ENCODE measurements at places on chromosomes 6 and 20.

GRCh38 chr6:148831531-148831930 lies 84.7 kb downstream of the UST start:
- DNase-seq, result no peak

DNA sequence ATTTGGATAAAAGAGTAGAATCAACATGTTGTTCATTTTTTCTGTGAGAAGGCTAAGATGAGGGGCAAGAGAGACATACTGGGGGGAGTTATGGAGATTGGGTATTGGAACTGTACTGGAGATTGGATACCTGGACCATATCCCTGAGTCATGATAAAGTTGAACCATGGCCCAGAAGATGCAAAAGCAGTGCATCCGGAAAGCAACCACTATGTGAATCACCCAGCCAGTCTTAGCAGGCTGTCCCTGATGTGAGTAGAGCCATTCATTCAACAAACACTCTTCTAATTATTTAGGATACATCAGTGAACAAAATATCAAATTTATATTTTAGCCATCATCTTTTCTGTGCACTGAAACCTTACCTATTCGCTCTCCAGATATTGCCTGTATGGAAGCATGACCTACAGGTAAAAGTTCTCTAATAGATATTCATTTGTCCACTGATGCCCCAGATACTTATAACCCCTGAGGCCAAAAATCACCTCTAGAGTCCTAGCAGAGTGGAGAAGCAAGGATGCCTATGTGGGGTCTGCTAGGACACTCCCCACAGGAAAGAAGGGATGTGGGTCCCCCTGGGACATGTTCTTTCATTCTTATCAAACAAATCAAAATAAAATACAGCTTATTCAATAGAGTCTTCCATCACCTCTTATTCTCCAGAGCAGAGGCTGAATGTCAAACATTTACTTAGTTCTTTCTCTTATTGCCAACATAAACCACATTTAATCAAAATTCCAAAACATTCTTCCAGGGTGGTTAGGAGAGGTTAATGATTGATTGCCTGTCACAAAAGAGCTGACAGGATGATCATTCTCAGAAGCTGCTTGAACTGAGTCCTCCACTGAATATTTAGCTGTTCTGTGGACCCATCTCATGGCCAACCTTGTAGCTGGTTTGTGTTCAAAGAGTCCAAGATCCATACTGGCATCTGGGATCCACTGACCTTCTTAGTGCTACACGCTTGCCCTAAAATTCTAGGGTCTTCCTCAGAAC lies 37.0 kb upstream of the PKHD1 start:
- DNase-seq, result no peak

GRCh38 chr6:128256095-128256494 lies 264.3 kb downstream of the PTPRK start:
- no peak for DNase-seq

GRCh38 chr6:107713563-107713962 lies 110.5 kb downstream of the SCML4 start:
- no peak for DNase-seq

DNA sequence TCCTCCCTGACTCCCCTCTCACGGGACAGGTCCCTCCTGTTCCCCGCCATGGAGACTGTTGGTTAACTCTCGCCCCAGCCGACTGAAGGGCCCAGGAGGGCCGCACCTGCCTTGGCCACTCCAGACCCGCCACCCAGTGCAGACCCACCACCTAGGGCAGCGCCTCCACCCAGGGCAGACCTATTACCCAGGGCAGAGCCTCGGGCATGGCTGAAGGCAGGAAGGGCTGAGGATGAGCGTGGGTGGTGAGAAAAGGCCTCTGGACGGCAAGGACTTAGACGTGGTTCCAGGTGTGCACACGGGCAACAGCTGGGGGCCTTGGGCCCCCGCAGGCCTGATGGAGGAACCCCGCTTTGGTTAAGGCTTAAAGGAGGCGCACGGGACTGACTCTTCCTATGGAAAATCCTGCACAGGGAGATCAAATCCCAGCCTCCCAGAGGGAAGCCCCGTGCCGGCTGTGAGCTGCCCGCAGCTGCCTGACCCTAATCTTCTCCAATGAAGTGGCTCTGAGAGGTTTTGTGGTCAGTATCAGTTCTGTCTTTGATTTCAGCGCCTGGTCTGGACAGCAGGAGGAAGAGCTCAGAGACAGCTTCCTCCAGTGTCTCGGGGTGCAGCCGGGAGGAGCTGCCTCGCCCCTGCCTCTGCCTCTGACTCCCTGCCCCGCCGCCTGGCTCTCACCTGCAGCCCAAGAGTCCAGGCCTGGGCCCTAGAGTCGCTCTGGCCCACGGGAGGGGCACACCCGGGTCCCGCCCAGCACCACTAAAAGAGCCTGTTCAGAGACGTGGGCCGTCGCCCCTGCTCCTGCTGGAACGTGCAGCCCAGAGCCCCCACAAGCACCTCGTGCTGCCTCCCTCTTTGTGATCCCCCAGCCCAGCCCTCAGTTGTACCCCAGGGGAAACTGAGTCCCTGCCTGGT lies 12.1 kb upstream of the CHRNA4 start:
- no peak for DNase-seq

DNA sequence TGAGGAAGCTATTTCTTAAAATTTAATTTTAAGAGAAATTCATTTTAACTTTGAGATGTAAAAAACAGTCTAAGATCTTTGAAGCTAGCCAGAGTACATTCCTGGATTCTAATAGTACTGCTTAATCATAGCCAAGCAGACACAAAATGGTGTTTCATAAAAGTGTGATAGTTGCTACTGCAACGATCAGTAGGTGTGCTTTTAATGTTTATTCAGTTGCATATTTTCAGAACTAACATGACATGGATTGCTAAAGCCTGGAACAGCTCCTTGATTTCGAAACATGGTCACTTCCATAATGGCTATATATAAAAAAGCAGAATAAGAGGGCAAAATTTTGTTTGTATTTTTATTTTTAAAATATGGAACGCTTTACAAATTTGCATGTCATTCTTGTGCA lies 35.5 kb downstream of the SESN1 start:
- no peak for DNase-seq

GRCh38 chr6:151958332-151958731 lies 150.8 kb downstream of the ESR1 start:
- no peak for DNase-seq

DNA sequence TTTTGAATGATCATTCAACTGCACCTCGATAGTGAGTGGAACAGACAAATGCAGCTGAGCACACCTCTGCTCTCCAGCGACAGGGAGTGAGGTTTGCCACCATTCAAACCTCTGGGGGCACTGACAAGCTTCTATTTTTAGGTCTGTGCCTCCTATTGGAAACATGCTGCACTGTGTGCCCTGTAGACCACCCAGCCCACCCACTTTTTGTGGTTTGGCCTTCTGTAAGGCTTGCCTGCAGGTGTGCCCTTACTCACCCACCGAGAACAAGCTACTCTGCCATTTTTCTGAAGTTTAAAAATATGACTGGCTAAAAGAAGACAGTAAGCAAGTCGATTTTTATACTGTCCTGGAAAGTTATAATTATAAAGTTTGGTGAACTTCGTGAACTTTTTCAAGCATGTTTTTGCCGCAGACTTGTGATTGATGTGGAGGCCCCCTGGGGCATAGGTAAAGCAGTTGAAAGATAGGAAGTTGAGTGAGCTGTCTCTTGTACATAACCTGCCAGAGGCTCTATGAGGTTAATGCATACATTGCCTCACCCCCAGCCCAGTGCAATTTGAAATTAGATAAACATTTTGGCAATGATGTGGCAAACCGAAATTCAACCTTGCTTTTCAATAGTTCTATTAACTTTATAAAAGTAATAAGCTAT lies 53.8 kb downstream of the ADGRG6 start:
- DNase-seq, result no peak

DNA sequence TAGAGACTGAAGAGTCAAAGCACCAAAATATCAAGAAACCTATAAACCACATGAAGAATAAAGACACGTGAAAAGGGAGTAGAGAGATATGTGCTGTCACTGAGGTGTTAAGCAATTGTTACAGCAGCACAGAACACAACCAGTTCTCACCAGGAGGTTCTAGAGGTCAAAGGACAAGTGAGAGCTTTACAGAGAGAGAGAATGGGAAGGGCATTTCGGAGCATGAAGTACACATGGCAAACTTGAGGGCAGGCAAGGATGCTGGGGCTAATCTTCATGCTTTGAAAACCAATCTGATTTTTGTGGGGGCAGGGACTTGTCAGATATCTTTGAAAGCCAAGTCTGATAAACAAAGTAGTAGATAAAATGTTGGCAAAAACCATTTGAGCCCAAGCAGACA lies 142.3 kb upstream of the NRSN1 start:
- DNase-seq, result no peak

- no peak for DNase-seq
These were observed 131.8 kb downstream of the SCML4 start for GRCh38 chr6:107692351-107692750.

GRCh38 chr6:105504706-105505105 lies 101.8 kb upstream of the PREP start:
- DNase-seq, result no peak

GRCh38 chr20:23497536-23497935 lies 6.6 kb downstream of the CST8 start:
- no peak for DNase-seq

GRCh38 chr20:47713163-47713562 lies 72.1 kb downstream of the SULF2 start:
- DNase-seq, result no peak

DNA sequence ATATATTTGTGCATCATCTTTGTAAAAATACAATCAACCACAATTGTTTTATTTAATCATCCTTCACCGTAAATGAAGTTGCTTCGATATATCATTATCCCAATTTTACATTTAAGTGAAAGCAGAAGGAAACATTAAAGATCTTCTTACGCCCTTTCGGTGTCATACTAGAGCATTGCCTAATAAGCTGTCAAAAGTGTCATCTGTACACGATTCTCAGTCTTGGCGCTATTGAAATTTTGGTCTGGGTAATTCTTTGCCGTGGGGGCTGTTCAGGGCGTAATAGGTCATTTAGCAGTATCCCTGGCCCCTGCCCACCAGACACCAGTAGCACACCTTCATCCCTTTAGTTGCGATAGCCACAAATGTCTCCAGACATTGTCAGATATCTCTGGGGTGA lies 40.4 kb upstream of the TMEM170B start:
- DNase-seq, result no peak

DNA sequence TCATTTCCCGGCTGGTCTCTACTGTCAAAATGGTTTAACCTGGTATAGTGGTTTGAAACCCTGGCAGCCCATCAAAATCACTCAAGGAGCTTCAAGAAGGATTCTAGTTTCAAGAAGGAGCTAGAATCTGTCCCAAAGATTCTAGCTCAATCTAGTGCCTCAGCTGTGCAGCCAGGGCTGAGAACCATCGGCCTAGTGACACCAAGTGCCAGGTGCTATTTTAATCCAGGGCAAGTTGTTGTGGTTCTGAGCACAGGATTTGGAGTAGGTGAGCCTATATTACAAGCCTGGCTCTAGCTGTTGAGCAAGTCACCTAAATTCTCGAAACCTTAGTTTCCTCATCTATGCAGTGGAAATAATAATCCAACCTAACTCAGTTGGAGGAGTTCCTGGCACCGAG lies 3.7 kb downstream of the MOCS1 start:
- no peak for DNase-seq

DNA sequence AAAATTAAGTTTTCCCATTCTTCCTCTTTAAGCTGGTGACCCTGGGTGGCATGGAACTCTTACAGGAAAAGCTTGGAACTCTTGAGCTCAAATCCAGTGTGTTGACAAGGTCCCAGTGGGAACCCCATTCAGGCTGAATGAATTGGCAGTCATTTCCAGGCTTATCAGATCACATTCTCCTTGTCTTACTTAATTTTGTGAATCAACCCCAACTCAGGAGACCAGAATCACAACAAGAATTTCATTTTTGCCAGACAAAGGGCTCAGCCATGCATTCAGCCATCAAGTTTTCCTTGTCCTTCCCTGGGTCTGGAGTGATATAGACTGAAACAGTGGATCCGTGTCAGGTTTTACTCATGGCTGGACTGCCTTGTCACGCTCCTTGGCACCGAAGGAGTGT lies 92.1 kb upstream of the EEF1E1 start:
- no peak for DNase-seq

DNA sequence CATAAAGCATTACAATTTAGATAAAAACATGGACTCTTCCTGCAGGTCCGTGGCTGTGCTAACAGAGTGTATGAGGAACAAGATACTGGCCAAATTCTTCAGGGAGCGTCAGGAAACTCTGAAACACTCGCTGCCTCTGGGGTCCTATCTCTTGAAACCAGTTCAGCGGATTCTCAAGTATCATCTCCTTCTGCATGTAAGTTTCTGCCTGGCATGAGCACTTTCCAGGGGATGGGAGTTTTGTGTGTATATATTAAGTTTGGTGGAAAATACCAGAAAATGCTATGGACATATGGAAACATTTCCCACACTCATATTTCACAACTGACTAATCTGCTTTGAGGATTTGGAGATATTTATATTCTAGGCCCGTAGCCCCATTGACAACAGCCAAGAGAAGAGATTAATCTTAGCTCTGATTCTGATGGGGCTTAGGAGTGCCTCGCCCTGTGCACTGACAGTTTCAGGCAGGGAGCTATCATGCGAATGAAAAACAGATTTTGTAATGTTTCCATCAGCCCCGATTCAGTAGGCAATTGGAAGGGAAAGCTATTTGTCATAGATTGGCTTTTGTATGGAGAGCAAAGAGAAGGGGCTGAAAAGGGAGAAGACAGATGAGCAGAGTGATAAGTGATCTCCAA lies 64.7 kb upstream of the MTHFD1L start:
- no peak for DNase-seq

DNA sequence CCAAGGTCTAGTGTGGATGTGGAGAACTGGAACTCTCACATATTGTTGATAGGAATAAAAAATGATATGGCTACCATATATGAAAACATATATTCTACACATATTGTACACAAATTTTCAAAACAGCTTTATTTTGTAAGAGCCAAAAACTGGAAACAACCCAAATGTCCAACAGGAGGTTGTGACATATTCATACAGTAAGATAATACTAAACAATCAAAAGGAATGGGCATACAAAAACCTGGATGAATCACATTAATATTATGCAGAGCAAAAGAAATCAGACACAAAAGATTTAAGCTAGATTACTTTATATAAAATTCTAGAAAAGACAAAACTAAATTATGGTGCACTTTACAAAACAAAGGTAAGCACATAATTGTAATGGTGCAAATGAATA lies 223.9 kb downstream of the SIM1 start:
- no peak for DNase-seq

DNA sequence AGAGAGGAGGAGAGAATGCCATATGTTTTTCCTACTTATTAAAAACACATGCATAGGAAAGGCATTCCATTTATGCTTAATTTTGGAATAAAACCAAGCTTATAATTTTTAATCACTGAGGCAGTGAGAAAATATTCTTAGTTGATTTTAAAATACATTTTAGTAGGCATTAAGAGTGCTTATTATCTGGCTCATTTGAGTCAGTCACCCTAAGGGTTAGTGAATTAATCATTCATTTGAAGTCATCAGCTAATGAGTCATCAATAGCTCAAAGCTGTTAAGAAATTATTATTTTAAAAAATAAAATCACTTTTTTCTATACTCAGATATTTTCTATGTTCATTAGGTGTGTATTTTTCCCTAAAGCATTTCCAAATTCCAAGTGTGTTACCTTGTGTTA lies 81.6 kb downstream of the TMEM200A start:
- DNase-seq, result no peak

Data from esophagus squamous epithelium (tissue), 5 donors.